Activated T-cell treated with anti-CD3 and anti-CD28 coated beads for 1 hour (primary cell): ENCODE measurements at places on chromosomes 7 and 10.
A peak's percentile ranks its signal among the peaks of the same experiment; 100 is the strongest.

DNA sequence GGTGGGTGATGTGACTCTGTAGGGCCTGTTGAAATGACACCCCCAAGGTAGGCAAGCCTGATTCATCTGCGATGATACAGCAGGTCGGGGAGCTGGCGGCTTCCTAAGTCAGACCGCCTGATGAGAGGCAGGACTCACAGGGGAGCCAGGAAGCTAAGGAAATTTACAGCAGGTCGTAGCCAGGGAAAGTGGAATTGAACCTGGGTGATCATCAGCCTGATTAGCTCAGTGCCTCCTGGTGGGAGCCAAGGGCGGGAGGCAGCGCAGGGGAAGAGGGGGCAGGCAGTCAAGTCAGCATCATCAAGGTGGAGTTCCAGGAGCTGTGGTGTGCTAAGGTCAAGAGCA is 18.5 kb upstream of the TRIM56 start:
- no peak for DNase-seq

GRCh38 chr10:133357285-133358161 is at the start of gene FUOM:
TSS of gene FUOM (minus strand) at chr10:133358019. CDS start at chr10:133358007, 12 bp downstream.
- DNase-seq, result peak; percentile 51

DNA sequence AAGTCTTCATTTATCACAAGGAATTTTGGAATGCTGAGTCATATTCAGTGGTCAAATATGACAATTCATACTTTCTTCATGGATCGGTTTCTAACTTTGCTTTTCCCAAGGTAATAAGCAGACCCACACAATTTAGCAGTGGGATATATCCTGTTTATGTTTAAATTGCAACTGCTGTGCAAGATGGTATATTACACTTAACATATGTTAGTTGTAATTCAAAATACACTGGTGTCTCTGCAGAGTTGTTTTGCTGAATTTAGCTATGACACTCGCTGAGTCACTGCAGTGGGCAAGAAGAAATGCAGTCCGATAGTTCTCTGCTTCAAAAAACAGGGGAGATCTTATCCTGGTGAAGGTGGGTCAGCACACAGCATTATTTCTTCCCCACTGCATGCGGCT is 194.8 kb upstream of the PTN start:
- no peak for DNase-seq

DNA sequence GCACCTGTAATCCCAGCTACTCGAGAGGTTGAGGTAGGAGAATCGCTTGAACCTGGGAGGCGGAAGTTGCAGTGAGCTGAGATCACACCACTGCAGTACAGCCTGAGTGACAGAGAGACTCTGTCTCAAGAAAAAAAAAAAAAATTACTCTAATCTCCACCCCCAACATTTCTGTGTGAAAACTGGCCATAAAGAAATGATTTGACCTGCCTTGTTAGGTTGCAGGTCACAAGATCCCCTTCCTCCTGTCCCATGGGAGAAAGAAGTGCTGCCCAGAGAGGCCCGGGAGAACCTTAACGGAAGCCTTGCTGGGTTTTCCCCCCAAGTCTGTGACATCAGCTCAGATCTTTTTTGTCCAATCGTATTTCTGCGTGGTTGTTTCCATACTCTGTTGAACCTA is 8.7 kb upstream of the CALHM1 start:
- no peak for DNase-seq

DNA sequence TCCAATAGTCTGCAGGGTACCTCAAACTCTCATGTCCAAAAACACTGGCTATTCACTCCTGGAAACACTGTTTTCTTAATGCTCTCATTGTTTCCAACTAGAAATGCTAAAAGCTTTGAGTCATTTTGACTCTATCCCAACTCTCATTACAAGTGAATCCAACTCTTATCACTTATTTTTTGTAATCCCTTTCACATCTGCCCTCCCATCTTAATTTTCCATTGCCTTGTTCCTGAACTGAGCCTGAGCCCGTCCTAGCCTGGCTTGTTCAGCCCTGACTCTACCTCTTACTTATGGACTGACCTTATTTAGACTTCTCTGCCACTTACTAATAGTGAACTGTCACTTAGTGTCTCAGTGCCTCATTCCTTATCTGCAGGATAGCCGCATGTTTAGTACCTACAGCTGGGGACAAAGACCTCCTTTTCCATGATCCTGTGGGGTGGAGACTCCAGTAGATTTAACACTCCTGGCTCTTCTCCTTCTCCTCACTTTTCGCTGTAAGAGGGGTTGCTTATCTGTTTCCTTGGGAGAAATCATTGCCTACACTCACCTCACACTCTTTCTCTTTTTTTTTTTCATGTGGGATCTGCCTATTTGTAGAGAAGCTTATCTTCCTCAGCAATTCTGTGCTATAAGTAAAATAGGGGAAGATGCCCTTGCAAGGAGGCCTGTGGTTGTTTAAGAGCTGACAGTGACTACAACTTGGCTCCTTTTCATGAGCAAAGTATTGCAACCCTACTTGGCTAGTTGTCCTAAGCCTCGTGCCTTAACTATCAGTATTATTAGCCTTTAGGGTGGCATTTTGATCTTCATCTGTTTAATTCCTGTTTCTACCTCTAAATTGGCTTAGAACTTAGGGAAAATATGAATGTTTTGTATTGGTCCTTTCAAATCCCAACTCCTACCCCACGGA is 56.4 kb downstream of the SLC16A12 start:
- no peak for DNase-seq
